ENCODE measurements at places on chromosomes 4 and X.

- no peak for DNase-seq
These were observed 19.7 kb downstream of the TMEM131L start for GRCh38 chr4:153485860-153486259.

DNA sequence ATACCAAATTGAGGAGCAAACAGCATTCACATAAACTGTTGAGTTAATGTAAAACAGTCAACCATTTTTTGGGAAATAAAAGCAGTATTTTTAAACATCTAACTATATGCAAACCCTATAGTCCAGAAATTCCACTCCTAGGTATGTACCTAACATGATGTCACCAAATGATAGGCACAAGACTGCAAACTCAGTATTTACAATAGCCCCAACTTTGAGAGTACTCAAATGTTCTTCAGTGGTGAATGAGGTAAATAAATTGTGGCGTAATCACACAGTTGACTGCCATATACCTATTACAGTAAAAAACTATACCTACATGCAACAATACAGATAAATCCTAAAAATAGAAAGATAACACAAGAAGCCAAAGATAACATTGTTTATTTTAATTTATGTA is 1243.8 kb upstream of the ADGRL3 start:
- no peak for DNase-seq

DNA sequence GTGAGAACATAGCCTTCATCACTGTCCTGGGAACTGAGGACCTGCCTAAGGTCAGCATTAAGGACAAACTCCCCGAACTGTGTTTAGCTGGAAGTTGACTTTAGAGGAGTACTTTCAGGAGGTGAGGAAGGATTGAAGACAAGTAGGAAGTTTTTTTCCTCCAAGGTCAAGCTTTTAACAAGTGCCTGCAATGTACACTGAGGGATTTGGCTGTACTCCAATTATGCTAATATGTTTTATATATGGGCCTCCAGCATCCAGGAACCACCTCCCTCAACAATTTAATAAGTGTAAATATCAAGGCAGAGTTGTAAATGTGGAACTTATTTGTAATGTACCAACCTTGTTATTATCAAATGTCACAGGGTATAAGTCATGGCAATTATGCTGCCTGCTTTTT is 726.2 kb downstream of the RPA4 start:
- DNase-seq = no peak

GRCh38 chr4:111475001-111475400 is 670.3 kb upstream of the FAM241A start:
- peak; percentile 55 for DNase-seq

DNA sequence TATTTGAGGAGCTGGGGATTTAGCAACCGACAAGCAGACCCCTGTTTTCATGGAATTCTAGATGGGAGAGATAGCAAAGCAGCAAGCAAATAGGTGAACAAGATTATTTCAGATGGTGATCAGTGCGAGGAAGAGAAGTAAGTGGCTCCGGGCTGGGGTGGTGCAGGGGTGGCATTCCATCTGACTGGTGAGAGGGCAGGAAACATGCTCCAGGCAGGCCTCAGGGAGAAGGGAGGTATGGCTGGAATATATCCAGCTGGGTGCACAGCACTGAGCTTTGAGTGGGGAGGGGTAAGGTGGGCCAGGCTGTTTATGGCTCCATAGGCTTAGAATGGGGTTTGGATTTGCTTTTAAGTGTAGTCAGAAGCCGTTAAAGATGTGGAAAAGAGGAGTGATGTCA is 21.2 kb downstream of the PTTG2 start:
- no peak for DNase-seq

DNA sequence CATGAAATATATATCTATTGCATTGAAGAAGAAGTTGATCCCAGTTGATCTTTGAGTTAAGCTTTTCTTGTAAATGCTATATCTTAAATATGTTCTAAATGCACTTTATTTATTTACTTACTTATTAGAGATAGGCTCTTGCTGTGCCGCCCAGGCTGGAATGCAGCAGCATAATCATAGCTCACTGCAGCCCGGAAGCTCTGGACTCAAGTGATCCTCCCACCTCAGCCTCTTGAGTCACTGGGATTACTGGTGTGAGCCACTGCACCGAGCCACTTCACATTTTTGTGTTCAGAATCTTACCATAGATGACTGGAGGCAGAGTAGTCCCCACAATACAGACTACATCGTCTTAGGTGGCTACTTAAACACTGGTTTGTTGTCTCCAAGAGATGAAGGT is 324.3 kb upstream of the SLIT2 start:
- peak; percentile 42 for DNase-seq

GRCh38 chrX:110671068-110671803 is 124.4 kb downstream of the CHRDL1 start:
- peak; percentile 13 for DNase-seq

DNA sequence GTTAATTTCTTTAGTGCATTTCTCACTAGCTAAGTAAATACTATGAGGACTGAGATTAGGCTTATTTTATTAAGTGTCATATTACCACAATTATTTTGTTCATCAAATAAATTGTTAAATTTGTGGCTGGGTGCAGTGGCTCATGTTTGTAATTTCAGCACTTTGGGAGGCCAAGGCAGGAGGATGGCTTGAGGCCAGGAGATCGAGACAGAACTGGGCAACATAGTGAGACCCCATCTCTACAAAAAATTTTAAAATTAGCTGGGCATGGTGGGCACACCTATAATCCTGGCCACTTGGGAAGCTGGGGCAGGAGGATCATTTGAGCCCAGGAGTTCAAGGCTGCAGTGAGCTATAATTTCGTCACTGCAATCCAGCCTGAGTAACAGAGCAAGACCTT is 6.8 kb downstream of the SEC24D start:
- DNase-seq = no peak

GRCh38 chr4:185068837-185069236 is 50.5 kb downstream of the HELT start:
- no peak for DNase-seq

GRCh38 chr4:169251291-169252235 is 19.2 kb downstream of the SH3RF1 start:
- no peak for DNase-seq

DNA sequence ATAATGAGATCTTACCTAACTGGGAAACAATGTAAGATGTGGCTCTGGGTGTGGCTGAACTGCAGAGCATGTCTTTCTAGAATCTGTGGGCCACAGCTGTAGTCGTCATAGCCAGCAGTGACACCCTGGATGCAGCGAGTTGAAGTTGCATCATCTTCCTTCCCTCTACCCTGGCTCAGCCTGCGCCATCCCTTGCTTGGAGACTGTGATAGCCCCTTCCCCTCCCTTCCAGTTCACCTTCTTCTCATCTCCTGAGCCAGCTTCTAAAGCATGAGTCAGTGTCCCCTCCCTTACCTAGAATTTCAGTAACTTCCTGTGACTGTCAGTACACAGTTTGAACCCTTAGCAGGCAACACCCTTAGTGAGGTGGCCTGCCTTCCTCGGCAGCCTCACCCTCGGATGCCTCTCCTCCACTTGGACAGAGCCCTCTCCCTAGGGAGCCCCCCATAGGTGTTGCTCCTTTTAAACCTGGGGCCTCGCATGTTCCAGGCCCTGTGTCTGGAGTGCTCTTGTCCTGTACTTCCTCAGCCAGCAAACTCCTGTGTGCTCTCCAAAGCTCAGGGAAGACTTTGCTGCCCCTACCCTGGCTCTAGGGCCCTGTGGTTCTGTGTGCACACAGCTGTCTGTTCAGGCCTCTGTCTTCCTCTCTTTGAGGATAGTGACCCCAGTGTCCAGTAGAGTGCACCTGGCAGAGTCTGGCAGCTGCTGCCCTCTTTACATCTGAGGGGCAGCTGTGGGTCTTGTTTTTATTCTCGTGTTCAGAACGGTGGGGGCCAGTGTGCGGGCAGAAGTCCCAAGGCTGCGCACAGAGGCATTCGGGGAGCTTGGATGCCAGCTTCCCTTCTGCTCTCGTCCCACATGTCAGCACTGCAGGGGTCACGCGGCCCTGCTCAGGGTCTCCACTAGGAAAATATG is 43.7 kb upstream of the TADA2B start:
- no peak for DNase-seq

- DNase-seq = no peak
These were observed 521.5 kb downstream of the INPP4B start for GRCh38 chr4:142324572-142324971.

Measured in GM23248 (cell line).